Liver (tissue), 10 donors: ENCODE measurements at places on chromosomes 4 and X.

DNA sequence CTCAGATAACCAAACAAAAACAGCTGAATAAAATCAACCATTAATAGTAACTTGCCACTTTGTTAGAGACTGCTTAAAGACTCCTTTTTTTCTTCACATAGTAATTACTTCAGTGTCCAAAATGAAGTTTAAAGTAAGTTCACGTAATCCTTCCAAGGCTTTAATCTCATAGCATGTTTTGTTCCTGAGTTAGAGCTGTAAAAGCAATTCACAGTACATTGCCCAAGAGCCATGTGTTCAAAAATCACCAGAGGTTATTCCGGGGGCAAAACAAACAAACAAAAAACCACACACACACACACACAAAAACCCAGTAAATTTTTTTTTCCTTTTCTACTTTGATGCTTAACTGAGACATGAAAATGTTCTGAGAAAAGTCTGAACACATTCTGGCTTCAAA lies 6.1 kb downstream of the GPR82 start:
- no peak for DNase-seq

DNA sequence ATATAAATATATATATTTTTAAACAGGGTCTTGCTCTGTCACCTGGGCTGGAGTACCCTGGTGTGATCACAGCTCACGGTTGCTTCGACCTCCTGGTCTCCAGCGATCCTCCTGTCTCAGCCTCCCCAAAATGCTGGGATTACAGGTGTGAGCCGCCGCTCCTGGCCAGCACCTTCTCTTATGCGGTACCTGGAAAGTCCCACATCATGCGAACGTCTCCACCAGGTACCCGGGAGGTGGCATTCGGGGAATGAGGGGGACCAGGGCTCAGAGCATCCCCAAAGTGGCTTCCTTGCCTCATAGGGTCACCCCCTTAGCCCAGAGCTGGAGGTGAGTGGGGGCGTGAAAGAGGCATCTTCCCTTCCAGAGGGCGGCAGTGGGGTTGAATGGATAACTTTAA lies 84.0 kb upstream of the PPP2R3B start:
- DNase-seq = no peak

DNA sequence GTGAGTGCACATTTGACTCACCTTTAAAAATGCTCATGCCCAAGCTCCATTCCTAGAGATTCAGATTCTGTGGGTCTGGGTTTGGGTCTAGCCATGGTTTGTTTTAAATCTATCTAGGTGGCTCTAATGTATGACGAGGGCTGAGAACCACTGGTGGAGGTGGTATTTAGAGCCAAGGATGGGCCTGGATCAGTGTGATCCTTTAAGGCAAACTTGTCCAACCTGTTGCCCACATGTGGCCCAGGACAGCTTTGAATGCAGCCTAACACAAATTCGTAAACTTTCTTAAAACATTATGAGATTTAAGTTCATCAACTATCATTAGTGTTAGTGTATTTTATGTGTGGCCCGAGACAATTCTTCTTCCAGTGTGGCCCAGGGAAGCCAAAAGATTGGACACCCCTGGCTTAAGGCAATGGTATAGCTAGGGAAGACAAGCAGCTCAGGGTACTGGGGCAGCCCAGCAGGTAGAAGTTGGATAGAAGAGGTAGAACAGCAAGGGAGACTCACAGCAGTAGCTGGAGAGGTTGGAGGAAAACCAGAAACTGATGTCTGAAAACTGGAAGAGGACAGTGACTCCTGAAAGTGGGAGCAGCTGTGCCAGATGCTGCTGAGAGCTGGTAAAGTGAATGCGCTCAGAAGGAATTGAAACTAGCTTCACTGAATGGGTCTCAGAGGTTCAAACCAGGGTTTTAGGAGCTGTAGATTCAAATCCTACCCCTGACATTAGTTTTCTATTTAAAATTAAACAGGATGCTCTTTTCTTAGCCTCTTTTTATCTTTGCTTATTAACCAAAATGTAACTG lies 18.2 kb downstream of the ADD1 start:
- DNase-seq = no peak

- no peak for DNase-seq
These were observed 31.7 kb downstream of the RNF212 start for GRCh38 chr4:1081689-1082040.

DNA sequence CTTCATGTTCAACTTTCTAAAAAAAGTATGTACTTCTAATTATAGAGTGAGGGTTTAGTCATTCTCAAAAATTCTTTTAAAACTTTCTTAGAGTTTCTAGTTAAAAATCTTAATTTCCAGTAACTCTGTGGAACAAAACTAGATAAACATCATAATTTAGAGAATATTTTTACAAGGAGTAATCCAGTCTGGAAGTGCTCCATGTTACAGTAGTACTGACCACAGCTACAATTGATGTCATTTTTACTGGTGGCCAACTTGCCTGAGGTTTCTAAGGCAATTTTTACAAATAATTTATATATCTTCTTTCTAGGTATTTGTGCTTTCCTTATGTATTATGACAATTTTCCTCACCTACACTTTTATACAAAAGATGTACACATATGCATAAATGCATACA lies 490.4 kb downstream of the CENPC start:
- DNase-seq = no peak

GRCh38 chr4:8830611-8831200 lies 40.9 kb downstream of the HMX1 start:
- DNase-seq = no peak

- DNase-seq = no peak
These were observed 150.1 kb downstream of the SLC7A11 start for GRCh38 chr4:138092060-138092459.

- no peak for DNase-seq
These were observed 5.6 kb downstream of the PCDH10 start for GRCh38 chr4:133154725-133155124.

GRCh38 chr4:60944060-60944459 lies 256.1 kb upstream of the ADGRL3 start:
- no peak for DNase-seq

GRCh38 chr4:60729194-60729593 lies 470.9 kb upstream of the ADGRL3 start:
- no peak for DNase-seq

- no peak for DNase-seq
These were observed 110.3 kb upstream of the MAP3K15 start for GRCh38 chrX:19625612-19626011.

- no peak for DNase-seq
These were observed 46.8 kb downstream of the UCHL1 start for GRCh38 chr4:41303372-41304118.

DNA sequence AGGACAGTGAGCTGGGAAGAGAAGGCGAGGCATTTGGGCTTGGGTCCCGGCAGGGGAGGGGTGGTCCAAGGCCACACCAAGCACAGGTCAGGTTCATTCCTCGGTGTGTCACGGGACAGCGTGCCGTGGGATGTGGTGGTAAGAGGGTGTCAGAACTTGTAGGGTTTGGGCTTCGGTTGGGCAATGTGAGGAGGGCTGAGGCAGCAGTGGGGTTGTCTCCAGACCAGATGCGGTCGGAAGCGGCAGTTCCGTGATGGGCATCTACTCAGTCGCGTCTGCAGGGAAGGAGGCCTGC lies 22.1 kb downstream of the ADRA2C start:
- no peak for DNase-seq

- no peak for DNase-seq
These were observed 1.5 kb downstream of the GPR101 start for GRCh38 chrX:137032341-137032694.

- no peak for DNase-seq
These were observed 35.7 kb downstream of the APOO start for GRCh38 chrX:23871905-23872546.

DNA sequence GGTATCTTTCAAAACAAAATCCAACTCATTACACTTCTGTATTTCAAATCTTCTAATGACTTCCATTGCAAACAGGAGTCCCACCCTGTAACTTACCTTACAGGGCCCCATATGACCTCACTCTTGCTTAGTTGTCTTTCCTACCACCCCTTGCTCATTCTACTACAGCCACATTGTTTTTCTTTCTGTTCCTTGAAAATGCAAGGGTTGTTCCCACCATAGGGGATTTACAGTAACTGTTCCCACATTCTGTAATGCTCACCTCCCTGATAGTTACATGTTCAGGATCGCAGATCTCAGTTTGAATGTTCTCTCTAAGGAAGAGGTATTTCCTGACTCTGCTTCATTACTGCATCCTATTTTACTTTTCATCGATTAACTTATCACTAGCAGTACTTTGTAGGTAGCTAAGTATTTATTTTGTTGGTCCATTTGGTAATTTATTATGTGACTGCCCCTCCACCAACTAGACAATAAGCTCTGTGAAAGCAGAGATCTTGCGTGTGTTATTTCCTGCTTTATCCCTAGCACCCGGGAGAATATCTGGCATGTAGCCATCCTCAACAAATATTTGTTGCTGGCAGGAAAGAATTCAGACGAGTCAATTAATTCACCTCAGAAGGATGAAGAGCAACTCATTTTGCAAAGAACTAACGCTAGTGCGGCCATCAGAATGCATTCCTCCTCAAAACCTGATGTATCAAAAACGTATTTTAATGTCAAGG lies 21.4 kb downstream of the MAOB start:
- DNase-seq = no peak

DNA sequence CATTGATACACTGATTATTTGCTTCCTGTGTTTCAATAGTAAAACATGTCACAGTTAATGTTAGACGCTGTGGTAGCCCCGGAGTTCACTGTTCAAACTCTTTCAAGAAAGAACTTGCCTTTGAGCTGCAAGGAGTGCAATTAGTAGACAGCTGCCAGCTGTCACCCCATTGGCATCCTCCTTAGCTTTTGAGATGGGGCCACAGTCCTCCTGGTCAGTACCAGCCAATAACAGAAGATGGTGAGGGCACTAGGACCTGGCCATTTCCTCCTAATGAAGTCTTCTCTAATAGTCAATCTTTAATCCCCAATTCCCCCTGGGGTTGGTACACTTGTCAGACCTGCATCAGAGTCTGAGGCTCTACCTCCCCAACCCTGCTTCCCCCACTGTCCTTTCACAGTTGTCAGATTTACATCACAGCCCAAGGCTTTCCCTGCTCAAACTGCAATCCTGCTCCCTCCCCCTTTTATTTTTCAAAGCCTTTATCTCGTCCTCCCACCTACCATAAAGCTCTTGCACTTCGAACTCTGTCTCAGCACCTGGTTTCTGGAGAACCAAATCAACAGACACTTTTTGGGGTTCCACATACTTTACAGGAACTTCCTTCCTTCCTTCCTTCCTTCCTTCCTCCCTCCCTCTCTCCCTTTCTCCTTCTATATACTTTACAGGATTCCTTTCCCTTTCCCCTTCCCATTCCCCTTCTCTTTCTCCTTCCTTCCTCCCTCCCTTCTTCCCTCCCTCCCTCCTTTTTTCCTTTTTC lies 182.0 kb downstream of the RASL11B start:
- no peak for DNase-seq

- DNase-seq = no peak
These were observed 55.4 kb upstream of the ESX1 start for GRCh38 chrX:104310090-104310489.

DNA sequence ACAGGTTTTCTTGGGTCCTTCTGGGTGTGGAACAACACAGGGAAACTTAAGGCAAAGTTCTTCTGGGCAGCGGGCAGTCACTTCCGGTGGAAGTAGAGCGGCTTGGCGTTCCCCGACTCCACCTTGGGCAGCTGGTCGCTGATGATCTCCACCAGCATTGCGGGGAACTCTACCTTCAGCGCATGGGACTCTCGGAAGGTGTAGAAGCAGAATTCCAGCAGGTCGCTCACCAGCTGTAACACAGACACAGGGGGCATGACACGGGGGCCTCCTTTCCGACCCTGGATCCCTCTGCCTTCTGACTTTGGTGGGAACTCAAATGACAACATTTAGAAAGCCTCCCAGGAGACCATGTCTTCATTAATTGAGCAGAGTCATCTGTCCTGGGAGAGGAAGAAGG lies 349.4 kb downstream of the ARHGAP10 start:
- peak; percentile 4 for DNase-seq

- DNase-seq = no peak
These were observed 43.9 kb upstream of the PDLIM5 start for GRCh38 chr4:94407846-94408245.

DNA sequence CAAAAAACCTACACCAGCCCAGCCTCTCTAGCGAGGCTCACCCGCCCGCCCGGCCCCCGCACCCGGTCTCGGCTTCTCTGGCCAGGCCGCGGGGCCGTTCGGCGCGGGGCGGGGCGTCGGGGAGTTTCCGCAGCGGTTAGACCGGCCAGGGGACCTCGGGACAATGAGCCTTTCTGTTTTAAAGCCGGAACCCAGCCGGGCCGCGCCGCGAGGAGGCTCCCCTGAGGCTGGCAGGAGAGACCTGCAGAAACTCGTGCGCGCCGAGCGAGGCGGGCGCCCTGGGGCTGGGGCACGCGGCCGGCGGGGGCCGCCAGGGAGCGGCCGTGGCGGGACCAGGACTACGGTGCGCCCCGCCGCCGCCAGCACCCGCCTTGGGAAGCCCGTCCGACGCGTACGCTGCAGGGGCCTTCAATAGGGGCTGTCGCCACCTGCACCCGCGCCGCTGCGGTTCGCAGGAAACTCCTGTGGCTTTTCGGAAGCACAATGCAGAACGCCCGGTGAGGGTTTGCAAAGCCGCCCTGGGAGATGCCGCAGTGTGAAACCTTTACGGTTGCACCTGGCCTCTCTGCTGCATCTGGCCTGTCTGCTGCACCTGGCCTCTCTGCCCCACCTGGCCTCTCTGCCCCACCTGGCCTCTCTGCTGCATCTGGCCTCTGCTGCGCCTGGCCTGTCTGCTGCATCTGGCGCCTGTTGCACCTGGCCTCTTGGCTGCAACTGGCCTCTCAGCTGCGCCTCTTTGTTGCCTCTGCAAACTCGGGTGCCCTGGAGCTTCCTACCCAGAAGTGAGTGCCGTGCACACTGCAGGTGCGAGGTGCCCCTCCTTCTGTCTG lies 63.9 kb downstream of the TRAPPC11 start:
- DNase-seq = peak; percentile 59

DNA sequence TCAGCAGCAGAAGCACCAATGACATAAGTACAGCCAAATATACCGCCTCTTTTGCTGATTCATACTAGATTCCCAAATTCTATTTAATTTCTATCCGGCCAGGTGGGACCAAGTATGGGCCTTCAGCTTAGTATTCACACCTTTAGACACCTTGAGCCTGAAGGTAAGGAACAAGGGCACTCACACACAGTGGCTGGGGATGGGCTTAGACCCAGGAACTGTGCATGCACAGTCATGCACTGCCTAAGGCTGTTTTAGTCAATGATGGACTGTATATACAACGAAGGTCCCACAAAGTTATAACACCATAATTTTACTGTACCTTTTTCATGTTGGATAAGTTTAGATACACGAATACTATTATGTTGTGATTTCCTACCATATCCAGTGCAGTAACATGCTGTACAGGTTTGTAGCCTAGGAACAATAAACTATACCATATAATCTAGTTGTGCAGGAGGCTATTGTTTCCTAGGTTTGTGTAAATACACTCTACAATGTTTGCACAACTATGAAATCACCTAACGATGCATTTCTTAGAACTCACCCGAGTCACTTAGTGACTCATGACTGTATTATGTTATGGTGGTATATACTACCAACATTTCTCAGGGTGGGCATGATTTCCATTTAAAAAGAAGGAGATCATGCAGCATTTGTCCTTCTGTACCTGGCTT lies 9.7 kb upstream of the CLNK start:
- no peak for DNase-seq

GRCh38 chr4:73964862-73965611 lies 16.8 kb downstream of the PF4 start:
- DNase-seq = no peak
